ENCODE measurements at places on chromosomes 13 and 19.

DNA sequence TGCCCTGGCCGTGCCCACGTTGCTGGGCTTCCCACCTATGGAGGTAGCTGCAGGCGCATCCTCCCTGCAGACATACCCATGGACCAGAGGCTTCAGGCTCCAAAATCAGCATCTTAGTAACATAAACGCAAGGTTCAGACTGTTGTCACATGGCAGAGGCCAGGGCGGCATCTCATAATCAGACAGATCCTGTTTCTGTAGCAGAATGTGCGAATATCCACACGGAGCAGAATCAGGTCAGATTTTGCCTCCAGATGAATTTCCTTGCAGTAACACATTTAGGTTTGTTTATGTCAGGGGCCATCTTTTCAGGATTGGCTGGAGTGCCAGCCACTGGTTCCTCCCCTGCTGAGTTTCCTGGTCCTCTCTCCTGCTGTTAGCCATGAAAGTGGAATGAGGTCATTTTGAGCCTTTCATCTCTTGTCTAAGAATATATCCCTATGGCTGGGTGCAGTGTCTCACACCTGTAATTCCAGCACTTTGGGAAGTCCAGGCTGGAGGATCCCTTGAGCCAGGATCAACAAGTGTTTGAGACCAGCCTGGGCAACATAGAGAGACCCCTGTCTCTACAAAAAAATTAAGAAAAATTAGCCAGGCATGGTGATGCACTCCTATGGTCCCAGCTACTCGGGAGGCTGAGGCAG is 20.5 kb downstream of the SMARCA4 start:
- no peak for DNase-seq

DNA sequence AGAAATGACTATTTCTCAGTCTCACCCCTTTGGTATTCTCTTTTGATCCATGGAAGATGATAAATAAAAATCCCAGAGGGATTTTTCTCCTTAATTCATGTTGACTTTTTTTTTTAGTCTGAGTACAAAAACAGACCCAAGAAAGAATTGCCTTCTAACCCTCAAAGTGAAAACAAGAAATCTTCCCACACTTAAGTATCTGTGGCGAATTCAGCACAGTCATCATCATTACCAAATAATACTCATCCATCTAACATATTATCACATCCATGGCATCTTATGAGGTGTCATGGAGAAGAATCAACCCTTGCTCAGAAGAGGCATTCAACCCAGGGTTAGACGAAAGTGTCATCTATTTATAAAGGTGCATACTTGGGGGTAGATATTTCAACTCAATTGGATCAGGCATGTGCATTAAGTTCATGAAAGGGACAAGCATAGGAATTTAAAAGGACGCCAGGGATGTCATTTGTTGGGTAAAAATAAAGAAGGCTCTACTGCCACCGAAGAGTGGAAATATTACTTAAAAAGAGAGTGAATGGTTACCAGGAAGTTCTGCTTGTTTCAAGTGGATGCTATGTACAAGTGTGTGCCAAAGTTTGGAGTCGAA is 101.9 kb downstream of the FLT1 start:
- no peak for DNase-seq

DNA sequence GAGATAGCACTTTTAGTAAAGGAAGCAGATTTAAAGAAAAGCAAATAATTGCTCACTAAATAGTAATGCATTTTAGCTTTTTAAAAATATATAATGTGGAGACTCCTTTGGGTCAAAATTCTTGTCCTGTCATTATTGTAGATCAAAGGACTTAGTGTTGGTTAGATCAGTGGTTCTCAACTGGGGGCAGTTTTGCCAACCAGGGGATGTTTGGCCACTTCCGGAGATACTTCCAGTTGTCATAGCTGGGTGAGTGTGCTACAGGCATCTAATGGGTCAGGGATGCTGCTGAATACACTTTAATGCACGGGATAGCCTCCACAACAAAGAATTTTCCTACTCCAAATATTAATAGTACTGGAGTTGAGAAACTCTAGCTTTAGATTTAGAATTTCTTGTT is 126.8 kb downstream of the LMO7 start:
- DNase-seq = no peak

- DNase-seq = no peak
These were observed 378.7 kb downstream of the LIG4 start for GRCh38 chr13:107836685-107837084.

- DNase-seq = no peak
These were observed 128.5 kb upstream of the EDNRB start for GRCh38 chr13:78047151-78047550.

GRCh38 chr13:72781451-72782439 is at the start of the genes DIS3 and PIBF1:
TSS of gene DIS3 (minus strand) at chr13:72781900. CDS start at chr13:72781832, 68 bp downstream.
TSS of gene PIBF1 (plus strand) at chr13:72782133. CDS start at chr13:72783470, 1,337 bp downstream.
- peak; percentile 89 for DNase-seq

GRCh38 chr19:54459282-54460229 is 4.0 kb downstream of the LENG9 start:
- no peak for DNase-seq

DNA sequence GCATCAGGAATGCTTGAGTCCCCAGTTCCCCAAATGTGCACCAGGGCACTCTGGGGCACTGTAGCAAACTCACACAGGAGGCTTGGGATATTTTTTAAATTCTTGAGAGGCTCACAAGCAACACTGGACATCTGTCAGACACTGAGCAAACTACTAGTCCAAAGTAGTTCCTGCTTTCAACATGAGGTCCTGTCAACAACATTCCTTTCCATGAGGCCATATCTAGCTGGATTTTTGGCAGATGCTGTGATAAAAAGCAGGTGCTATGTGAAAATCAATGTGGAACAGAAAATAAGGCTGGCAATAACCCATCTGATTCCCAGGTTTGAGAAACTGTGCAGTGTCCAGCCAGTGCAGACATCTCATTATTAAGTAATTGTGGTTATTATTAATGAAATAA is 50.5 kb downstream of the STARD13 start:
- DNase-seq = no peak

- DNase-seq = no peak
These were observed 446.1 kb downstream of the FGF14 start for GRCh38 chr13:101955764-101956163.

DNA sequence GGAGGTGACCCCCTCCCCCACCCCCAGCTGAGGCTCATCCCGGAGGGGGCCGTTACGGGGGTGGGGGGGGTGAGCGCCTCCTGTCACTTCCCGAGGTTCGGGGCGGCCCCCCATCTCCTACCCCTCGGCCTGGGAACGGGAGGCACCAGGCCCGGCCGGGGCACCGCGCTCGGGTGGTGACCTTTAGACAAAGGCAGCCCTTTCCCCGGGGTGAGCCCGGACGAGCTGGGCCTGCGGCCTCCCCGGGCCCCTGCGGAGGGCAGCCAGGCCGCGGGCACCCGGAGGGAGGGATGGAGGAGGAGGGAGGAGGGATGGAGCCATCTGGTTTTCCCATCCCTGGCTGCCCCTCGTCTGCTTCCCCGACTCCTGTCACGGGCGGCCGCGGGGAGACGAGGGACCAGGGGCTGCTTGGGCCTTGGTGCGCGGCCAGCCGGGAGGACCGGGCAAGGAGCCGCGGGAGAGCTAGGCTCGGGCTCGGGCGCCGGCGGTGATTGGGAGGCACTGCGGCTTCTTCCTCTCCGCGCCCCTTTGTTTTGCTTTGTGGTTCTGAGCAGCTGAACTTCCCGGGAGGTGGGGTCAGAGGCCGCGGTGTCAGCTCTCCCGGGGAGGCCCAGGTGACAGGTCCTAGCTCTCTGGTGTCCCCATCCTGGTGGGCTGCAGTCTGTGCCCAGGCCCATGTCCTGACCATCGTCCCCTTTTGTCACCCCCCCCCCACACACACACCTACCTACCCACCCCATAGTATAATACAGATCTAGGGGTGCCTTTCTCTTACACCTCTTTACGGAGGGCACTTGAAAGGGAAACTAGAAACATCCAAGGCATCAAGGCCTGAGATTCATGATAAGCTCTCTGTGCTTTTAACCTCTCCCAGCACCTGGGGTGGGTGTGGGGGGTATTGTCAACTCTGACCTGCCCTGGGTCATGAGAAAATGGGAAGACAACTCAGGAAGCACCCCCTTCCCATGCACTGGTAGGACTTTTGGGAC is 1.3 kb downstream of the BICRA start:
- peak; percentile 28 for DNase-seq

DNA sequence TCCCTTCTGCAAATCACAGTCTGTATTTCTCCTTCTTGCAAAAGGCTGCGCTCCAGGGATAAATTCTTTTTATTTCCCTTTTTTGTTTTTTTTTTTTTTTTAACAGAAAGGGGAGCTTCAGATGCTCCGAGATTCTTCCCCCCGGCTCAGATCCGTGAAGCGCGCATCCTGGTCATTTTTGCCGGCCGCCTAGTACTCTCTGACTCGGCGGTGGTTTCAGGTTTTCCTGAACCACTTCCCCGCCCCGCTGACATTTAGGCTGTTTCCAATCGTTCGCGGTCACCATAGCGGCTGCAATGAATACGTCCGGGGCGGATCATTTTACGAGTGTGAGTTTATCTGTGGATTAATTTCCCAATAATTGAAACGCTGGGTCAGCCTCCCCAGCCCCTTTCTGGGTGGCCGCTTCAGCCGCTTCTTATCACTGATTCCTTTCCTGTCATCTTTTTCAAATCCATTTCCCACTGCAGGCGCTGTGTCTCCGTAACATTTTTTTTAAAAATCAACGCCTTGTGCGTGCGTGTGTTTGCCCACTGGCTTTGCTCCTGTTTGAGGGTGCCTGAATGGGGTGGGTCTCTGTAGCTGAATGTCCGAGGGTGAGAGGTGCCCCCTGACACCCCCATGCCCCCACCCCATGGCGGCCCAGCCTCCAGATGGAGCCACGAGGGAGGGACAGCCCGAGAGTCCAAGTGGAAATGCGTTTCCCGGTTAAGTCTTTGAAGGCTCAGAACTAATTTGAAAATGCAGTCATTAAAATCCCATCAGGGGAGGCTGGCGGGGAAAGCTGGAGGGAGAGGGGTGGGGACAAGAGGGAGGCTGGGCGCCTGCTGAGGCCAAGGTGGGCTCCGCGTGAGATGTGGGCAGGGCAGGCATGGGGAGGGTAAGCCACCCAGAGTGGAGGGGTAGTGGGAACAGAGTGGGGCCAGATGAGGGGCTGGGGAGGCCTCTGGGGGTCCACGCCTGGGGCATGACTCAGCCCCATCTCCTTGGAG is 10.6 kb downstream of the ONECUT3 start:
- no peak for DNase-seq

GRCh38 chr19:22354665-22355064 is 67.5 kb downstream of the ZNF98 start:
- DNase-seq = no peak

- no peak for DNase-seq
These were observed 592 bp upstream of the TRIP10 start for GRCh38 chr19:6738787-6739389.

- DNase-seq = peak; percentile 26
These were observed 1.5 kb downstream of the MYPOP start for GRCh38 chr19:45900738-45901431.

DNA sequence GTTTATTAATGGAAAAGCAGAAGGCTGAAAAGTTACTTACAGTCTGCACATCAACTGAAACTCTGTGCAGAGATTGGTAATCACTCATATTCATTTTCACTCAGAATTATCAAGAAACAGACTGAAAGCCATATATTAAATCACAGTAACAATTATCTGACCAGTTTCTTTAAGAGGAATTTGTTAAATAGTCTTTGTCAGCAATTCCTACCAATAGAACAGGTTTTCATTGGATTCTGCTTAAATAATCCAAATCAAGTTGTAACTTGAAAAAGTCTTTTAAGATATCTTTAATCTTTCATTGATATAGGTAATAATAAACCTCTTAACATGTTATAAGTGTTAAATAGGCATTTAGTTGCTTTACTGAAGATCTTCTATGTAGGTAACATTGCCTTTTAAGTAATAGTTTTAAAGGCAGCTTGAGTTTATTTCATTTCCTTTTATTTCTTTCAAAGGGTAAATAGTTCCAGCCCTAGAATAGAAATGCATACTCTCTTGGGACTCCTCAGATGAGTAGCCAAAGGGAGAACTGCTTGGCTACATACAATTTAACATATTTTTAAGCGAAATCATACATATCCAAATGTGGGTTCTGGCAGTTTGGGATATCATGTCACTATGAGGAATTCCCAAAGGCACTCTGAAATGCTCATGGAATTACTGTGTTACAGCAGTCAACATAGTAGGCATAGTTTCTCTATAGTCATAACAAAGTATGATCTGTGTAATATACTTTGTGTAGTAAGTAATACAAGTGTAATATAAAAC is 326.0 kb upstream of the SPRY2 start:
- no peak for DNase-seq

DNA sequence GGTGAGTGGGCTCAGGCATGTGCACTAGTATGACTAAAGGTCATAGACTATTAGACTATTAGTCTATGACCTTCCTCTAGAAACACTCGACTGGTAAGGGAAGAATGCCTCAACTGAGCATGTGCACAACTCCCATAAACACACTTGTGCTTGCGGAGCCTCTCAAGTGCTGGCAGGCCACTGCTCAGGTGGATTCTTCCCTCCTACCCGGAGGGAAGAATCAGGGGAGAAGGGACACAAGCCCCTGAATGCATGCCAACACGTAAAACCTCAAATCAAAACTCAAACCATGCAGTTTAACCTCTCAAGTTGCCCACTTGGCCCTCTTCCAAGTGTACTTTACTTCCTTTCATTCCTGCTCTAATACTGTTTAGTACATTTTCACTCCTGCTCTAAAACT is 287.6 kb upstream of the SGCG start:
- peak; percentile 1 for DNase-seq

- no peak for DNase-seq
These were observed 15.4 kb downstream of the MED26 start for GRCh38 chr19:16612636-16613035.

- DNase-seq = no peak
These were observed 32.7 kb downstream of the TIMM13 start for GRCh38 chr19:2394442-2395292.

- no peak for DNase-seq
These were observed 140.6 kb upstream of the FRY start for GRCh38 chr13:31890946-31891345.

GRCh38 chr19:43455321-43456113 is 9.9 kb downstream of the LYPD3 start:
- no peak for DNase-seq

- DNase-seq = no peak
These were observed 1552.5 kb downstream of the UQCRFS1 start for GRCh38 chr19:27660428-27660827.

DNA sequence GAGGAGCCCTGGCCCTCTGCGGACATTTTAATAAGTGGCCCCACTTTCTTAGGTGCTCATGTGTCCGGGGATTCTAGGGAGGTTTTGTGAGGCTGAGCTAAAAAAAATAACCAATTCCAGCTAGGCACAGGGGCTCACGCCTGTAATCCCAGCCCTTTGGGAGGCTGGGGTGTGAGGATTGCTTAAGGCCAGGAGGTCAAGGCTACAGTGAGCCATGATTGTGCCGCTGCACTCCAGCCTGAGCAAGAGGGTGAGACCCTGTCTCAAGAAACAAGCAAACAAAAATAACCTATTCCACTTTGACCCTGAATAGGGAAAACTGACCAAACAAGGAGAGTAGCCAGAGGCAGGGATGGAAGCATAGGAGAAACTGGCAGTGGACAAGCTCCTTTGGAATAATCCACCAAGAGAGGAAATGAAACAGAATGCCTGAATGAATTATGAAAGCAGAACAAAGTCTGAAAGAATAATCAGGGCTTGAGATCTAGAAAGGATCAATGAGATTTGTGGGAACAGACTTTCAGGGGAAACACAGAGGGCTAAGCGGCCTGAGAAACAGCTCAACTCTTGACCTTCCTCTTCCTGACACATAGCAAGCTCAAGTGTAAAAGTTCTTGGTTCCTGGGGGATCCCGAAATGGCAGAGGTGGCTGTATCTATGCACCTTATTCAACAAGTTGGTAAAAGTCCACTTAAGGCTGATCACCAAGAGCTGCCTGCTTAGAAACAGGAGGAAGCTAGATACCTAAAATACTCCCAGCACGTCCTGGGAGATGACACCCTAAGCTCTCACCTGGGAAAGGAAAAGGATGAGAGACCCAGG is 30.1 kb upstream of the FFAR2 start:
- no peak for DNase-seq
